ENCODE measurements at places on chromosomes 7 and 10.

DNA sequence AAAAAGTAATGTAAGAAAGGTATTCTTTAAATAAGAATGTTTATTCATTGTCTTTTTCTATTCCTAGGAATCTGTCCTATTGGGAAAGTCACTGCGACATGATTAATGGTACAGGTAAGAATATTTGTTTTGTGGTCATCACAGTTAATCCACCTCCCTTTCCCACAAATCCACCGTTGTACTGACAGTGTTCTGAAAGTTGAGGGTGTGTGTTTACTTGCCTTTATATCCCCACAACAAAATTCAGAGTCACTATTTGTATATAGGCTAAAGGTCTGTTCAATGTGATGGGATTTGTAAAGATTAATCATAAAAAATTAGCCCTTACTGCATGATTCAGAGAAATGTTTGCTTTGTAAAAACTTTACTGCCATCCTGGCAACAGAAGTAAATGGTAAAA, 27.9 kb downstream of the CD36 start:
- DNase-seq = no peak

DNA sequence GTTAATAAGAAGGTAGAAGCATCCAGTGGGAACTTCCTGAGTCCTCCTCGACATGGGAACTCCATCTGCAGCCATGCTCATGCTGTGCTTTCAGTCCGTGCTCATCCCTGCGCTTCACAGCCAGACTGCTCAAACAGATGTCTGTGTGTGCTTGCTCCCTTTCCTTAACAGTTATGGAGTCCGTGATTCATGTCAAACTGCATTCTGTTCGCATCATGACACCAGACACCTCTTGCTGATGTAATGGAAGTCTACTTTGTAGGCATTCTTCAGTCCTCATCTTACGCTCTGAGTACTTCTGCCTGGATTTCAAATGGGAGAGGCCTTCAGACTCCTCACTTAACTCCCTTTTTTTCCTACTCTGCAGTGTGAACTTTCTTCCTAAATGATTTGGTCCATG, 304.9 kb downstream of the SUGCT start:
- no peak for DNase-seq

GRCh38 chr7:25482631-25483030, 254.3 kb upstream of the NPVF start:
- DNase-seq = no peak

GRCh38 chr10:69377933-69378332, 38.8 kb downstream of the TACR2 start:
- no peak for DNase-seq

DNA sequence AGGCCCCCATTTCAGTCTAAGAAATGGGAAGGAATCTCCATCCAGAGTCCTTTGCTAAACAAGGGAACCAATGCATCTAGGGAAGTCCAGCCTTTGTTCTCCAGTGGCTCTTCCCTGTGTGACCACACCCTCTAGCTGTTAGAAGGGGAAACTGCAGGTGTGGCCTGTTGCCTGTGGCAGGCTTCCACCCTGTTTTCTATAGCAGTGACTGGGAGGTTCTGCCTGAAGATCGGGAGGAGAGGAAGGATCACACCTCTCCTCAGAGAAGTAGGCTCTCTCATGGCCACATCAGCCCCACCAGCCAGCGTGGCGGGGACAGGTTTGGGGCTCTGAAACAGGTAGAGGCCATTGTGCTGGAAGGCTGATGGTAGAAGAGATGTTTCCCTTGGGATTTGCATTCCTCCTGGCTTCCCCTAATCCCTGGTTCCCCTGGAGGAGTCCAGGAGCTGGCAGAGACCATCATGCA, 47.7 kb upstream of the TRIM8 start:
- DNase-seq = peak; percentile 47

DNA sequence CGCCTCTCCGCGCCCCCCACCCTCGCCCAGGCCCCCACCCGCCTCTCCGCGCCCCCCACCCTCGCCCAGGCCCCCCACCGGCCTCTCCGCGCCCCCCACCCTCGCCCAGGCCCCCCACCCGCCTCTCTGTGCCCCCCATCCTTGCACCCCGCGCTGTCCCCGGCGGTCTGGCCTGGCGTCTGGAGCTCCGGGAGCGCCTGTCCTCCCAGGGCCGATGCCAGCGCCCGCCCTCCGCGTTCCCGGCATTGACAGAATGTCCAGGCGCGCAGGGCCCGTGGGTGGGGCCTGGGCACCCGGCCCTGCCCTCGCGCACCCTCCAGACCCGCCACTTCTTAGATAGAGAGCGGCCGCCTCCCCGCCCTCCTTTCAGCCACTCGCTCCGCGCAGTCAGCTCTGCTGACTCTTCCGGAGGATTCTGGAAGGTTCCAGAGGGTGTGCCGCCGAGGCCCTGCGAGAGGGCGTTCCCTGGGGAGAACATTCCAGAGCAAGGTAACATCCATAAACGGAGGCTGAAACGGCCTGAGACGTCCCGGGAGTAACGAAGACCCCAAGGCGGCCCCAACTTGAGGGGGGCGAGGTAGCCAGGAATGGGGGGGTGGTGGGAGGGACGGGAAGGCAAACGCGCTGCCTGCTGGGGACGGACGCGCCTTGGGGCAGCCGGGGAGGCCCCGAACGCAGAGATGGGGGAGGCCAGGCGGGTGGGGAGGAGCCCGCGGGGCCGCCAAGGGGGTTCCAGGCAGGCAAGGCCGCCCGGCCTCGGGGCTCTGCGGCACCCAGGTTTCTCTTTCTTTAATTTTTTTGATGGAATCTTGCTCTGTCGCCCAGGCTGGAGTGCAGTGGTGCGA, 117.8 kb downstream of the DYNC2I1 start:
- DNase-seq = no peak

GRCh38 chr10:86363184-86363832, 3.3 kb downstream of the GRID1 start:
- no peak for DNase-seq

DNA sequence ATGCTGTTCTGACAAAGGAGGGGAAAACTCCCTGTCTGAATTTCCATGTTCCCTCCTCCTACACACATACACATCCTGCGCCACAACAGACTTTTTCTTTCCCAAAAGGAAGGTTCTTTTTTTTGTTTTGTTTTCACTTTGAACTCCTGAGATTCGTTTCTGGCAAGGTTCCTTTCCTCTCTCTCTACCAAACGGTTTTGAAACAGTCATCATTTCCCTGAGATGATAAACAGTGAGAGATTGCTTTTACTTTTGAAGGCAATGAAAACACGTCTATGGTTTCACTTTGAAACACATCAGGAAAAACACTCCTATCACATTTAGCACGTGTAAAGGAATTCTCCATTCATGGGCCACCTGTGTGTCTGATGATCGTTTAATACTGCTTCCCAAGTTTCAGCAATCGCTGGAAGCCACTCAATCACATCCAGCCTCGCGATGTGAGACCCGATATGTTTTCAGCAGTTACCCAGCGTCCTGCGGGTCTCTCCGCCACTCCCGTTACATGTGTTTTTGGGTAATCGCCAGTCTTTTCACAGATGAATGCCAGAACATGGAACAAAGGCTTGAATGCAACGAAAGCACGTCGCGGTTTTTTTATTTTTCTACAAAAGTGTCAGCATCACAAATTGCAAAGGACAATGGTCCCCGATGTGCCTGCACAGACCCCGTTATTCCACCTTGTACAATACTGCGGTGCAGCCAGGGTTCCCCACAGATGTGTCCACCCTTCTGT, 62.8 kb upstream of the CUX1 start:
- DNase-seq = no peak

GRCh38 chr10:8349610-8350249, 295.2 kb downstream of the GATA3 start:
- no peak for DNase-seq

- no peak for DNase-seq
Observed at GRCh38 chr7:150341263-150342120, at the start of gene RARRES2. Gene RARRES2, minus strand, starts transcription at chr7:150341629. Its CDS starts 1,020 bp downstream, at chr7:150340609.

- DNase-seq = no peak
Observed at GRCh38 chr7:133723044-133723443, 404.1 kb upstream of the LRGUK start.

DNA sequence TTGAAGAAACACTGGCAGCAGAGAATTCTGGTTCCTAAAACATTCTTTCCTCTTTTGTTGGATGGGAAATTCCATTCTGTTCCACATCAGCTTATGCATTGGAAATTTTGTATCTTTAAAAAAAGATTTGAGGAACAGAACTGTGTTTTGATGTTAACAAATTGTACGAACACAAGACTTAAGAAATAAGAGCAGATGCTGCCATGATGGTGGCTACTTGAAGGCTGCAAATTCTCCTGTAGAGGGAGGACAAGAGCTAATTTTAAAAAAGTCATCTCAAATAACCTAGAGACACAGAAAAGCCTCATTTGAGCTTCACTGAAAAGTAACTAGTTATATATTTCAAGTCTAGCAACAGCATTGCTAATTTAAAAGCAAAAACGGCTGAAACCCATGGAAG, 29.8 kb downstream of the NDUFB2 start:
- DNase-seq = no peak

DNA sequence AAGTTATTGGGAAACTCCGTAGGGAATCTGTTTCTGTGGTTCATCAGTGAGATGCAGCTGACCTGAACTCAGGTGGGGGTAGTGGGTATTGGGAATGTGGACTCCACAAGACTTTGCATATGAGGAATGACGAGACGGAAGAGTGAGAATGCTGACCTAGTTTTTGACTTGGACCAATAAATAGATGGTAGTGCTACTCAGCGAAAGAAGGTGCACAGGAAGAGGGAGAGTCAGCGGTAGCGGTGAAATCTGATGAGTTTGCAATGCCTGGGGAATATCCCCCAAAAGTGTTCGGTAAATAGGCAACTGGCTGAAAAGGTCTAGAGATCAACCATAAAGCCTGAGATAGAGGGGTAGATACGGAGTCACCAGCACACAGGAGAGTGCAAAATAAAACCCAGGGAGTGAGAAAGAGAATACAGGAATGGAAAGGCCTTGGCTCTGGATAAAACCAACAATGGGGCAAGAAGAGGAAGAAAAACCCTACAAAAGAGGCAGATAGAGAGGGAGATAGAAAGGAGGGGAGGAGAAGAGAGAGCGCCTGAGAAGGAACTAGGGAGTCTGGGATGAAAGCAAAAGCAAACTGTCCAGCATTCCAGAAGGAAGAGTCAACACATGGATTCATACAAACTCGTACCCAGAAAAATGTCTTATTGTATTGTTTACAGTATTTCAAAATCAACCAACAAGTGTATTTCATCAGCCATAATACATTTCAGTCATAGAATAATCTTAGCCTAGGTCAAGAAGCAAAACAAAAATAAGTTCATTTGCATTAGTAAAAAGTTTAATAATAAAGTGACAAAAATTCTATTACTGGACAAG, 5.4 kb downstream of the ARHGAP21 start:
- no peak for DNase-seq

DNA sequence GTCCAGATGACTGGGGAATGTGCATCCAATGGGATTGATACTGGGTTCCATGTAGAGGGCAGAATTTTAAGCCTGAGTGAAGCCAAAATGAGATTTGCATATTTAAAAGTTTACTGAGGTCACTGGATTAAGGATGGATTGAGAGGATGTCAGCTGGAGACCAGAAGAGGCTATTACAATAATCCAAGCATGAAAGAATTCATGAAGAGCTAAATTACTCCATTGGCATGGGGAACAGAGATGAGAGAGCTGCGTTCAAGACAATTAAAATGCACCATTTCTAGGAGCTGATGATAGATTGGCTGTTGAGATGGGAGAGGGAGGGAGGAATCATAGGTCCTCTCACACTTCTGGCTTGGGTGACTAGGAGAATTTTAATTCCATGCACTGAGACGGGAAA, 158.5 kb downstream of the JCAD start:
- DNase-seq = no peak

GRCh38 chr10:105585753-105586152, 944.7 kb downstream of the SORCS3 start:
- DNase-seq = no peak

- no peak for DNase-seq
Observed at GRCh38 chr7:41438705-41439514, 264.0 kb downstream of the INHBA start.

- DNase-seq = peak; percentile 61
Observed at GRCh38 chr10:69237528-69238159, 17.5 kb downstream of the HKDC1 start.

- DNase-seq = no peak
Observed at GRCh38 chr7:68269405-68269804, 1272.8 kb downstream of the TYW1 start.

- no peak for DNase-seq
Observed at GRCh38 chr7:104982308-104983075, 31.5 kb upstream of the KMT2E start.

GRCh38 chr7:129989466-129989865, 36.7 kb upstream of the UBE2H start:
- DNase-seq = no peak

DNA sequence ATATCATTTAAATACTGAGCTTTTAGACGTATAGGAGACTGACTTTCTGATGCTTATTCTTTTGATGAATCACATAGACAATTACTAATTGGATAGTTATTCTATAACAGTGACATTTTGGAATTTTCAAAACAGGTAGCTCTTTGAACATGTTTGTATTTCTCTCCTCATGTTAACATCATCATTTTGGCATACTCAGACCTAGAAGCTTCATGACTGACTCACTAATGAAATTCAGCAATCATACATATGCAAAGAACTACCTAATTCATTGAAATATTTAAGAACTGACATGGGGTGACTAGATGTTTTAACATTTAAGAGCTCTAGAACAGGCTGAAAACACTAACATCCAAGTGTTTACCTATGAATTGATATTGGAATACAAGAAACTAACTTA, 192.3 kb downstream of the VTI1A start:
- no peak for DNase-seq

GRCh38 chr7:100017300-100017699, 1.9 kb downstream of the ZKSCAN1 start:
- no peak for DNase-seq

GRCh38 chr10:126227762-126228134, 160.5 kb downstream of the ADAM12 start:
- no peak for DNase-seq

- no peak for DNase-seq
Observed at GRCh38 chr7:87564296-87564963, 36.3 kb downstream of the ABCB1 start.

- DNase-seq = no peak
Observed at GRCh38 chr10:61721431-61721830, 58.7 kb downstream of the CABCOCO1 start.

- peak; percentile 90 for DNase-seq
Observed at GRCh38 chr7:149310113-149310836, 48.3 kb downstream of the ZNF783 start.

DNA sequence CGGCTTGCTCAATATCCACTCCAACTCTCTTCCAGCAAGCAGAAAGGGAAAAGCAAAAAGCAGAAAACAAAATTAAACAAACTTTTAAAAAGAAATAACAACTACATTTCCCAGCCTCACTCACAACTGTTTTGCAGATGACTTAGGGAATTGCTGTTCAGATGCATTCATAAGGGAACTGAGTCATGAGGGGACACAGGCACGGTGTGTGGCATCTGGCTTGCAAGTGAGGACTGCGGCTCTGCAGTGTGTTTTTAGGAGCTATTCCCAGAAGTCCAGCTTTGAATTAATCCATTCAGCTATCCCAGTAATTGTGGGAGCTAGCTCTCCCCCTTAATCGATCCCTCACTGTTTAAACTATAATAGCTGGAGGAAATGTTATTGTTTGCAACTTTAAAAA, 30.3 kb downstream of the PTN start:
- no peak for DNase-seq
